CD8-positive, alpha-beta memory T cell (primary cell): ENCODE measurements at places on chromosomes 5 and 9.
A peak's percentile ranks its signal among the peaks of the same experiment; 100 is the strongest.

GRCh38 chr5:14273207-14273767 is 130.1 kb downstream of the TRIO start:
- H3K27ac ChIP-seq, result no peak overlapping the region
- H3K4me1 ChIP-seq, result no peaks in the 10 kb centered on the region
- H3K27me3 ChIP-seq, result no peaks in the 10 kb centered on the region
- no peak for DNase-seq

- H3K27ac ChIP-seq, result no peak overlapping the region
- no peaks in the 10 kb centered on the region for H3K36me3 ChIP-seq
- no peak overlapping the region for H3K4me3 ChIP-seq
- no peak for DNase-seq
- no peaks in the 10 kb centered on the region for H3K27me3 ChIP-seq
Observed at GRCh38 chr9:16154521-16155078, 601.8 kb downstream of the CCDC171 start.

GRCh38 chr5:142222866-142223558 is 101.8 kb downstream of the SPRY4 start:
- H3K27ac ChIP-seq, result no peak overlapping the region
- DNase-seq, result no peak
- H3K4me3 ChIP-seq, result no peak overlapping the region

GRCh38 chr9:136536721-136537241 is 9.1 kb downstream of the NOTCH1 start:
- H3K4me1 ChIP-seq, result peaks cover 85% of the 10 kb centered on the region
- no peak for DNase-seq
- no peak overlapping the region for H3K27ac ChIP-seq

DNA sequence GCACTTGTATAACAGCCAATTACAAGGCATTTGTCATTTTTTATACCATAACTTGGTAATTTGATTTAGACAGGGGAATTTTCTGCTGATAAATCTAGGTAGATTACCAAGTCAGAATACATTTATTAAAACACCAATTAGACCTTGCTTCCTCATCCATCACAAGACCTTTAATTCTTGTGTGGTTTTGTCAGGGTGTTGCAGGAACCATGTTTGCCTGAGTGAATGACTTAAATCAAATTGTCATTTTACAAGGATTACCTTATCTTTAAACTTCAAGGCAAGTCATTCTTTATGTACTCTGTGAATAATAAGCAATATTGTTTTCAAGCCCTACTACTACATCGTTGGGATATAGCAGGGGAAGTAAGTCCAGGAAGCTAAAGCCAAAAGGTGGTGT is 257.7 kb downstream of the KCTD16 start:
- H3K27me3 ChIP-seq, result no peaks in the 10 kb centered on the region
- no peak overlapping the region for H3K27ac ChIP-seq
- no peak overlapping the region for H3K4me3 ChIP-seq
- H3K4me1 ChIP-seq, result no peaks in the 10 kb centered on the region
- H3K36me3 ChIP-seq, result no peaks in the 10 kb centered on the region

GRCh38 chr9:4095484-4095883 is 204.4 kb downstream of the GLIS3 start:
- no peak for DNase-seq
- H3K4me3 ChIP-seq, result no peak overlapping the region
- no peaks in the 10 kb centered on the region for H3K36me3 ChIP-seq
- no peaks in the 10 kb centered on the region for H3K27me3 ChIP-seq
- H3K4me1 ChIP-seq, result no peaks in the 10 kb centered on the region

DNA sequence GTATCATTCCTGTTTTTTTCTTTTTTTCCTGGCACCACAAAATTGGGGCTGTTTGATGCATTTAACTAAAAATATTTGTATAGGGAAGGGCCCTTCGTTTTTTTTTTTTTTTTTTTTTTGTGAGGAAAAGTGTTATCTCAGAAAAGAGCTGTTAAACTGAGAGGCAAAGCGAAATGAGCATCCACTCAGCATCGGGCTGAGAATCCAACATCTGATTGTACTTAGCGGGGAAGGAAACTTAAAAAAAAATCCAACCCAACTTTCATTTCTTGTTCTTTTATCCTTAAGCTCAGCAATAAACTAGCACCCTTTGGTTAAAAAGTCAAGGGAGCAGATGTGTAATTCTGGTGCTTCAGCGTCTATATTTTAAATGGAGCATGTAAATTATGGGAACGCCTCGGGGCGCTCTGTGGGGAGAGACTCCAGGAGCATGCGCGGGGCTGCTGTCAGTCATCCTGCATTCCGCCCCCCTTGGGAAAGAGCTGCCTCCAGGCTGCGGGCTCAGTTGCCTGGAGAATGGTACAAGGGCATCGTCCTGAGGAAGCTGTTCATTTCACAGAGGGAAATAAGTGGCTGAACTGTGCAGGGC is 33.3 kb downstream of the DMRT2 start:
- no peaks in the 10 kb centered on the region for H3K36me3 ChIP-seq
- DNase-seq, result no peak
- no peaks in the 10 kb centered on the region for H3K27me3 ChIP-seq
- no peaks in the 10 kb centered on the region for H3K4me1 ChIP-seq
- H3K27ac ChIP-seq, result no peak overlapping the region

- H3K4me1 ChIP-seq, result no peaks in the 10 kb centered on the region
- H3K27me3 ChIP-seq, result no peaks in the 10 kb centered on the region
- H3K36me3 ChIP-seq, result no peaks in the 10 kb centered on the region
- no peak for DNase-seq
- no peak overlapping the region for H3K4me3 ChIP-seq
Observed at GRCh38 chr5:17401470-17402288, 96.4 kb upstream of the TAF11L2 start.

GRCh38 chr9:33297432-33297831 is 7.1 kb downstream of the NFX1 start:
- H3K4me3 ChIP-seq, result peak overlapping the region; percentile 32
- no peak for DNase-seq
- no peak overlapping the region for H3K27ac ChIP-seq
- H3K4me1 ChIP-seq, result peaks cover 62% of the 10 kb centered on the region
- H3K36me3 ChIP-seq, result peaks cover 30% of the 10 kb centered on the region
- no peaks in the 10 kb centered on the region for H3K27me3 ChIP-seq

DNA sequence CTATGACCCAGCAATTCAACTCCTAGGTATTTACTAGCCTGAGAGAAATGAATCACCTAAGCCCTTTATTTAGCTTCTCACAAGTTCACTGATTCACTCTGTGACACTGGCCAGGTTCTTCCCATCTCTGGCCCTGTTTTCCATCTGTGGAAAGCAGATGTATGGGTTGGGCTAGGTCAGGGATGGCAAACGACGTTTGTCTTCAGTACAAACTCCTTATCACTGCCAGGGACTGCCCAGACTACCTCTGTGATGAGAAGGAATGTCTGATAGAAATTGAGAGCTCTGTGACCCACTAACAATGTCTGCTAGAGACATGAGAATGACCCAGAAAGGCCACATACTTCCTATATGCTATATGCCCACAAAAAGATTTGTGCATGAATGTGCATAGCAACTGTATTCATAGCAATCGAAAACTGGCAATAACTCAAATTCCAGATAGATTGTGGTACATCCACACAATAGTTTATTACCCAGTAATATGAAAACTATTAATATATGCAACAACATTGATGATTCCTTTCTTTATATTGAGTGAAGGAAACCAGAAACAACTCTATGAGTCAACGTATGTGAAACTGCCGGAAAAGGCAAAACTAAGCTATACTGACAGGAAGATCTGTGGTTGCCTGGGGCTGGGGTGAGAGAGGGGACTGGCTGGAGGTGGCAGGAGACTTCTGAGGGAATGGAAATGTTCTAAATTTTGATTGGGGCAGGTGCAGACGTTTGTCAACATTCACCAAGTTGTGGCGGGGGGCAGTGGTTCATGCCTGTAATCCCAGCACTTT is 32.0 kb upstream of the ADAM19 start:
- no peak overlapping the region for H3K4me3 ChIP-seq
- no peak for DNase-seq
- H3K27ac ChIP-seq, result no peak overlapping the region
- no peaks in the 10 kb centered on the region for H3K27me3 ChIP-seq
- peaks cover 48% of the 10 kb centered on the region for H3K4me1 ChIP-seq

DNA sequence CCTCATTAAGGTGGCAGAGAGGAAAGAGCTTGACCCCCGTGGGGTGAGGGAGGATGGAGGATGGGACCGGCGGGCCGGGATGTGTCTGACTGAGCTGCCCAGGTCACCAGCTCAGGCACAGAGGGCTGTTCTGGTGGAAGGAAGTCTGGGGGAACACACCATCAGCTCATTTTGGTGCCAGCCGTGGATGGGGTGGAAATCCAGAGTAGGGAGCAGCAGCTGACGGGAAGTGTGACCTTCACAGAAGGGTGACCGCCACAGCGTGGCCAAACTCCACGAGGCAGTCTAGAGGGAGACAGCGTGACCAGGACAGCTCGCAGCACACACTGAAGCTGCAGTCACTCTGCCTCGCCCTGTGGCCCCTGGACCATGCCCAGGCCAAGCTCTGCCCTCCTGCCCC is 45.3 kb upstream of the PHYKPL start:
- no peak for DNase-seq
- H3K36me3 ChIP-seq, result no peaks in the 10 kb centered on the region
- H3K27me3 ChIP-seq, result no peaks in the 10 kb centered on the region
- H3K27ac ChIP-seq, result no peak overlapping the region
- no peak overlapping the region for H3K4me3 ChIP-seq

DNA sequence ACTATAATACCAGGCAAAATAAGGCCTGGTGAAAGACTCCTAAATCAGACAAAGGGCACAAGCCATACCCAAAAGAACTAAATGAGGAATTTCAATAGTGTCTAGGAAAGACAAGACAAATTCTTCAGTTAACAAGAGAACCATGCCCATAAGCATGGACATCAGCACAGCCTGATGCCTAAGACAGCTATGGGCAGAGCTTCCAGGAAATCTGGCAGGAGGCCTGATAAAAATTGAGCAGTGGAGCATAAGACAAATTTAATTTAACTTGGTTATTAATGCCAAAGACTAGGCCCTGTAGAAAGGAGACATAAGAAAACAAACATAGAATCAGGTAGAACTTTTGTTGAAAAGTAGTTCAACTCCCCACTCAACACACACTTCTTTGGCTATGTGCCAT is 17.3 kb downstream of the KLHL3 start:
- H3K4me1 ChIP-seq, result no peaks in the 10 kb centered on the region
- DNase-seq, result no peak

DNA sequence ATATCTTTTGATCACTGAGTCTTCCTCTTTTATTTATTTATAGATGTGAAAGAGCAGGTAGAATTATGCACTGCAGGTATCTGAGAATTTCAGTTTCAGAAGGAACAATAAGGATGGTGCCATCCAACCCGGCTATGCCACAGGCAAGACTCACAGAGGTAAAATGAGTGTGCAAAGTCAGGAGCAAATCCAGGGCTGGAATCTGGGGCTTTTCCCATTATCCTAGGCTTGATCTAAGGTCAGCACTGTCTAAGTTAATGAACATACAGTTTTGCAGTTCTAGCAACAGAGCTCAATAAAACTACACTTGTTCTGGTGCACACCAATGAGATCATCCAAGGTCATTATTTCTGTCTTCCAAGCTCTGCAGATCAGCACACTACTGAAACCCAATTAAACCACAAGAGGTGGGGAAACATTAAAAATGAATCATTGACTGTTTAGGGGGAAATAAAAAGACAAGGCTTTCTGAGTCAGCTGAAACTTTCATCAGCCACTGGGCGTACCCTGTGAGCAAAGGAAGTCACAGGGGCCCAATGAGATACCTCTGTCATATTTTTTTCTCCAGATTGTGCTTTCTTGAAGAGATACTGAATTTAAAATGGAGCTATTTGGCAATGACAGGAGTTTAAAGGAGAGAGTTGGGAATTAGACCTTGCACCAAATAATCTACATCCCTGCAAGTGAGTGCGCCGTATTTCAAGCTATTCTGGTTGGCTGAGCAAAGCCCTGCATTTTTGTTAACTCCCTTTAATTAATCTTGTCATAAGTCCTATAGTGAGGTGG is 662.2 kb upstream of the ZNF608 start:
- H3K36me3 ChIP-seq, result no peaks in the 10 kb centered on the region
- H3K27ac ChIP-seq, result no peak overlapping the region
- no peak for DNase-seq

DNA sequence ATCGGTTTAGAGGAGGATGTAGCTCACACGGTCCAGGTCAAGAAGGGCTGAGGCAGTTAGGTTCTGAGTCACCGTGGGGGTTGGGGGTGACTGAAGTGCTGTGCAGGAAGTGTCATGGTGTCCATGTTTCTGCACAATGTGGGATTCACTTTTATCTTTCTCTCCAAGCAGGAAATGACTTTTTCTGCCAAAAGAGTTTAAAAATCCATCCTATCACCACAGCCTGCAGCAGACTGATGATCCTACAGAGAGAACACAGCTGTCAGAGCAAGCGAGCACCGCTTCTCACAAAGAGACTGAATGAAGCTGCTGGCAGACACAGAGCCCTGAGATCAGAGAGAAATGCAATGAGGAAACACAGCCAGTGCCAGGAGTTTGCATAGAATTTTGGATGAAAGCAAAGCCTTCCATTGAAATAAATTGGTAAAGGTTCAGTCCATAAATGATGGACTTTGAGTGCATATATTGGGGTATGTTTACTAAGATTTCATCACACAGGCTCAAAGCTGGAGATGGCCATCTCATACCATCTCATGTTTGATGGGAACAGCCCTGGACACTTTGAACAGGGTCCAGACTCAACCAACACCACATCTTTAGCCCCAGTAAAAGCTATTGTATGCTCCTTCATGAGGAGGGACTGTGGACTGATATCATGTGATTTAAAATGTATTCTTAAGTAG is 213.9 kb upstream of the FBXL7 start:
- H3K27me3 ChIP-seq, result no peaks in the 10 kb centered on the region
- H3K4me1 ChIP-seq, result no peaks in the 10 kb centered on the region
- H3K36me3 ChIP-seq, result no peaks in the 10 kb centered on the region
- H3K27ac ChIP-seq, result no peak overlapping the region

DNA sequence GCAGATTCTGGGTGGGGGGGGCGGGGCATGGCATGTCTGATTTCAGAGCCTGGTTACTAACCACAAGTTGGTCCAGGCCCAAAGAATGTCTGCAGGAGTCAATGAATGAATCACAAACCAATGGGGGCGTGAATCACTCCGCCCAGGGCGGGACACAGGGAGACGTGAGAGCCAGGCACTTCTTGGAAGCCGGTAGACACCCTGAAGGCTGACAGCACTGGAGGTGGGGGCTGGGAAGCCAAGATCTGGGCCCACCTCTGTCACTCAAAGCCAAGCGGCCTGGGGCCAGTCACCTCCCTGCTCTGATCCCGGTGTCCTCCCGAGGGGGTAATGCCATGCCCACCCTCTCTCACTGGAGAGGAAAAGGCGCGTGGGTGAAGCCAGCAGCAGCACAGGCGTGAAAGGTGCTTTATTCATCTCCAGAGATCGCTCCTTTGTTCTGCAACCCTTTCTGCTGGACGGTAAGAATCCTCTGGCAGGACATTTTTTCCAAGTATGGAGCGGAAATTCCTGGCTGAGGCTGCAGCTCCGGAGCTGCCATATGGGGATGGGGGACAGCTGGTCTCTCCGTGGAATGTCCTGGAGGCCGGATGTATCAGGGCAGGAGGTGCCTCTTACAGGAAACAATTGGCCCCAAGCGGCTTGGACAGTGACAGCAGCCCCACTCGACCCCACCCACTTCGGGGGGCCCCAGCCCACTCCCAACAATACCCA is 85.0 kb downstream of the STK10 start:
- peaks cover 49% of the 10 kb centered on the region for H3K36me3 ChIP-seq
- H3K27me3 ChIP-seq, result no peaks in the 10 kb centered on the region
- no peak for DNase-seq
- H3K4me1 ChIP-seq, result peaks cover 18% of the 10 kb centered on the region
